ENCODE measurements at places on chromosomes 5 and 9.

DNA sequence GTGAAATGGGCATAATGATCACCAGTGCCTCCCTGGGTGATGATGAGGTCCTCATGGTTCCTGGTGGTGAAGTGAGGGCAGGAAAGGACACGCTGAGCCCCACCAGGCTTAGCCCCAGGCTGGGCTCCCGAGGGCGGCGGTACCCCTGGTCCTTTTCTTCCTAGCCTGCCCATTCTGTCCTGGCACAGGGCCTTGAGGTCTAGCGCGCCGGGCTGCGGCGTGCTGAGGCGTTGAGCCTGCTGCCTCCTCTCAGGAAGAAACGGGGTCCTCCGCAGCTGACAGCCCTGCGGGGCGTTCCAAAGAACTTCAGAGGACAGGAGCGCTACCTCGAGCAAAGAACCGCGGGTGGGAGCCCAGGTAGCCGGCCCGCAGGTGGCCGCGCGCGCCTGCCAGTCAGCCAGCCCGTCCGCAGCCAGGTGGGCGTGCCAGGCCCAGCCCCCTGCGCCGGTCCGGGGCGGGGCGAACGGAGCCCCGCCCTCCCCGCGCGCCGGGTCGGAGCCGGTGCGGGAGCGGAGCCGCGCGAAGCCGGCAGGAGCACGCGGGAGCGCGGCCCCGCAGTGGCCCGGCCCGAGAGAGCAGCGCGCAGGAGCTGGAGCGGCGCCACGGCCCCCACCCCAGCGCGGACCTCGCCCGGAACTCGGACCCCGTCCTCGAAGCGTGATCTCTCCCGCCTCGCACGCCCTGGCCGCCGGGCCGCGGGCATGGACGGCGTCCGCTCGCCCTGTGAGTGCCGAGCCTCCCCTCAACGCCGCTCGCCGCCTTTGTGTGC lies at the start of gene WNK2:
Gene WNK2 (plus strand): TSS at position 477 of the 769 bp plus-strand sequence. CDS start 791 bp downstream, outside the sequence.
- no peak for DNase-seq

DNA sequence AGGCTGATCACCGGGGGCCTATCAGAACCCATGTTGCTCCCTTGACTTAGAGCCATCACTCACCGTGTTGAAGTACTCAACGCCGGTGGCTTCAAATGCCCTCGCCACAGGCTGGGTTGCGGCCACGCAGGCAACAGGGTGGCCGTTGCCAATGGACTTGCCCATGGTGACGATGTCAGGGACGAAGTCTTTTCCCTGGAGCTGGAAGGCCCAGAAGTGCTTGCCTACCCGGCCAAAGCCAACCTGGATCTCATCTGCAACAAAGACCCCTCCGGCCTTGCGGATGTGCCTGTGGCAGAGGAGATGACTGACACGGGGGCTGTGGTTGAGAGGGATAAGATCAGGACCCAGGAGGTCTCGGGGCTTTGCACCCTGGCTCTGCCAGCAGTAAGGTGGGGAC lies 10.3 kb downstream of the PHYKPL start:
- no peak for DNase-seq

GRCh38 chr9:81969971-81970370 lies 18.6 kb upstream of the SPATA31D1 start:
- no peak for DNase-seq

DNA sequence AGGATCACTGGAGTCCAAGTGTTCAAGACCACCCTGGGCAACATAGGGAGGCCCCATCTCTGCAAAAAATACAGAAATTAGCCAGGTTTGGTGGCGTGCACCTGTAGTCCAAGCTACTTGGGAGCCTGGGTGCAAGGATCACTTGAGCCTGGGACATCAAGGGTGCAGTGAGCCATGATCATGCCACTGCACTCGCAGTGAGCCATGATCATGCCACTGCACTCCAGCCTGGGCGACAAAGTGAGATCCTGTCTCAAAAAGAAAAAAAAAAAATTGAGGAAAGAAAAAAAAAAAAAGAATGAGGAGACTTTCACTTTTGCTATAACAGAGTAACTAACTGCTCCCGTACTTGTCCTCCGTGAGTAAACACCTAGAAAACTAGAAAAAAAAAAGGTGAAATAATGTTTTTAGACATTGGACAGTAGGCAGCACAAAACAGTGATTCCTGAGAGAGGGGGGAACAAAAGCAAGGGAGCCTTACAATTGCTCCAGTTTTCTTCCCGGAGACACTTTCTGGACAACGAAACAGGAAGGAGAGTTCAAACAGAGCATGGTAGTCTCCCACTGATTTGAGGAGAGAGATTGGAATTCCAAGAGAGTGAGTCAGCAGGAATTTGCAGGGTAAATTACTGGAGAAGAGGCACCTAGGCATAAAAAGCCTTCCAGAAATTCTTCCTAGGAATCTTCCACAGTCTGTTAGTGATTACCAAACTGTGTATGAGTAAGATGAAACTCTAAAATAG lies 6.9 kb upstream of the ZBTB5 start:
- peak; percentile 71 for DNase-seq

DNA sequence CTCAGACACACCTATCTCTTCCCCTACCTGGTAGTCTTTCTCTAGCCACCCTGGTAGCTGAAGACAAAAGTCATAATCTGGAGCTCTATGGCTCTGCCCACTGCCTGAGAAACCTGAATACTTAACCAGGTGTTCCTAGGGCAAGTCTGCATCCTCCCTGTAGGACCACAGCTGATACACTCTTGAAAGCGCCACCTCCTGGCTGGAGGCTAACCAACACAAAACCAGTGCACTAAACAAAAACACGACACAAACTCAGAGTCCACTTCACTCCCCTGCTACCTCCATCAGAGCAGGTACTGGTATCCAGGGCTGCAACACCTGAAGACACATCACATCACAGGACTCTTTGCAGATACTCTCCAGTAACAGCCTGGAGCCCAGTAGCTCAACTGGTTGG lies 84.6 kb upstream of the ANXA1 start:
- DNase-seq = no peak

DNA sequence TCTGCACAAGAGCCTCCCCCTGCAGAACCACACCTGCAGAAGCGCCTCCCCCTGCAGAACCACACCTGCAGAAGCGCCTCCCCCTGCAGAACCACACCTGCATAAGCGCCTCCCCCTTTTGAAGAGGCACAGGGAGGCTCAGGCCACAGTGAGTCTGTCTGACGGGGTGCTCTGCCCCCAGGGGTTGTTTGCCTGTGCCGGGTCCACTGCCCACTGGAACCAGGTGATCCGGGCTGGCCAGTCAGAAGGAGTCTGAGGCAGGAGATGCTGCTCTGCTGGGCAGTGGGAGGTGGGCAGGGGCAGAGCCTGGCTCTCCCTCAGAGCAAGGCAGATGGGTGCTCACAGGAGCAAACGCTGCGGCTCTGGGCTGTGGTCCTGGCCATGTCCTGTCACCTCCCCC lies 60.8 kb upstream of the RNU6ATAC start:
- DNase-seq = no peak

DNA sequence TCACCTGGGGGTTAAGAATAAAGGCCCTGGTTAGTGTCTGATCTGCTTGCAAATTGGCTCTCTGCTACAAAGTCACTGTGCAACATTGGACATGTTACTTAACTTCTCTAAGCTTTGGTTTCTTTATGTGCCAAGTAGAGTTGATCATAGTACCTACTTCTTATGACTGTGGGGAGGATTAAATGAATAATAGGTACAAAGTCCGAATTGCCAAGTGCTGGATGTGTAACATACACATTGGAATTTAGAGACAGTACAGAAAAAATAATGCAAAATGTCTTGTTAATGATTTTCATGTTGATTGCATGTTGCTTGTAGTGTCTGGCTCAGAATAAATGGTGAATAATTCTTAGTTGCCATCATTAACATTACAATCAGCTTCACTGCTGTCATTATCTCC lies 2.2 kb downstream of the DOCK8 start:
- no peak for DNase-seq

- DNase-seq = no peak
Measured at GRCh38 chr9:106945727-106946660, 83.0 kb downstream of the ZNF462 start.

- no peak for DNase-seq
Measured at GRCh38 chr5:69134126-69134525, 32.8 kb upstream of the CCNB1 start.

GRCh38 chr5:74613283-74613682 lies 27.2 kb downstream of the ENC1 start:
- DNase-seq = no peak

DNA sequence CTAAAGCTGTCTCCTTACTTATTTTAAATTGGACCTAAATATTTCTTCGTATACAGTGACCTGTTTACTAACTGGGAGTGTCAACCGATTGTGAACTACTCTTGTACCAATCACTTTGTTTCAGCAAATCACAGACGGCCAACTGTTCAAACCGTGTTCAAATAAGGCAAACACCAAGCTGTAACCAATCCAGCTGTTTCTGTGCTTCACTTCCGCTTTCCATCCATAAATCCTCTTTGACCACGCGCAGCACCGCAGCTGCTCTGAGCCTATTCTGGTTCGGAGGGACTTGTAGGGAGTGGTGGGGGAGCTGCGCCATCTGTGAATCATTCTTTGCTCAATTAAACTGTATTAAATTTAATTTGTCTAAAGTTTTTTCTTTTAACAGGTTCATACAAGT lies 4.8 kb upstream of the FAM240B start:
- DNase-seq = no peak

GRCh38 chr9:94135222-94135621 lies 51.0 kb downstream of the PTPDC1 start:
- no peak for DNase-seq

GRCh38 chr5:35902046-35902672 lies 36.3 kb downstream of the CAPSL start:
- no peak for DNase-seq

DNA sequence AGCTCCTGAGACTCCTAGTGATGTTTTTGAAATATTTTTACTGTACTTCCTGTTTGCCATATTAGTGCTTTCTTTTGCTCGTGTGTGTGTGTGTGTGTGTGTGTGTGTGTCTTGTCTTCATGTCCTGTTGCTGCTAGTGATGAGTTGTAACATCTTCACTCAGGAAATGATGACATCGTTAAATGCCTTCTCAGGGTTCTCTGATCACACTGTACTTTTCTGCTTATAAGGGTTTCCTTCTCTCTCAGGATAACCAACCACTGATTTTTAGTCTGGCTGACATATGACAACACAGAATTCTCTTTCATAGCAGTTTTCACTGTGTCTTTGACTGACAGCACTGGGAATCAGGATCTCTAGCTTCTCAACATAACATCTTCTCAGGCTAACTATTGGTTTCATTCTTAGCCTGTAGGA lies 16.1 kb downstream of the SV2C start:
- DNase-seq = no peak

DNA sequence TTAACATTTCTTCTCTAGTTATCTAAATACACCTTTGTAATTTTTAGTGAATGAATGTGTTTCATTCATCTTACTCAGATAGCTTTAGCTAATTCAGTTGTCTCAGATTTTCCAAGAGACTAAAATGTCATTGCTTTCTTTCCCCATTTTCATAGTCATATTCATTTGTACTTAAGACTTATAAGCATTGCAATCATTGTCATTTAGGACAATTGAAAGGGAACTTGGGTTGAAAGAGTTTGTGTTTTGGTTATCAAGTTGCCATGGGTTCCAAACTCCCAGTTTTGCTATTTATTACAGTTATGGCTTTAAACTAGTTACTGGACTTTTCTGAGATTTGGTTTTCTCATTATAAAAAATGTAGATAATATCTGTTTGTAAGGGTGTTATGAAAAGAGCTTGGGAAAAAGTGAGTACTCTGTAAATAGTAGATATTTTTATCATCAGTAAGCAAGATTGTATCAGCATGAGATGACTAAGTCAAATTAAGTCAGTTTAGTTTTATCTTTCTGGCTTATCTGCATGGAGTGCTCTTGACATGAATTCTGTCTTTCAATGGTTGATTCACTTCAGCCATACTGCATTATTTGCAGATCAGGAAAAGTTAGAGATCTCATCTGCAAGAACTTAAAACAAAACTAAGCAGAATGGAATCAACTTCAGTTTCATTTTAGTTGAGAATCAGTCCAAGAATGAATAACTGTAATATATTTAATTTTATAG lies 107.5 kb downstream of the PBX3 start:
- no peak for DNase-seq

DNA sequence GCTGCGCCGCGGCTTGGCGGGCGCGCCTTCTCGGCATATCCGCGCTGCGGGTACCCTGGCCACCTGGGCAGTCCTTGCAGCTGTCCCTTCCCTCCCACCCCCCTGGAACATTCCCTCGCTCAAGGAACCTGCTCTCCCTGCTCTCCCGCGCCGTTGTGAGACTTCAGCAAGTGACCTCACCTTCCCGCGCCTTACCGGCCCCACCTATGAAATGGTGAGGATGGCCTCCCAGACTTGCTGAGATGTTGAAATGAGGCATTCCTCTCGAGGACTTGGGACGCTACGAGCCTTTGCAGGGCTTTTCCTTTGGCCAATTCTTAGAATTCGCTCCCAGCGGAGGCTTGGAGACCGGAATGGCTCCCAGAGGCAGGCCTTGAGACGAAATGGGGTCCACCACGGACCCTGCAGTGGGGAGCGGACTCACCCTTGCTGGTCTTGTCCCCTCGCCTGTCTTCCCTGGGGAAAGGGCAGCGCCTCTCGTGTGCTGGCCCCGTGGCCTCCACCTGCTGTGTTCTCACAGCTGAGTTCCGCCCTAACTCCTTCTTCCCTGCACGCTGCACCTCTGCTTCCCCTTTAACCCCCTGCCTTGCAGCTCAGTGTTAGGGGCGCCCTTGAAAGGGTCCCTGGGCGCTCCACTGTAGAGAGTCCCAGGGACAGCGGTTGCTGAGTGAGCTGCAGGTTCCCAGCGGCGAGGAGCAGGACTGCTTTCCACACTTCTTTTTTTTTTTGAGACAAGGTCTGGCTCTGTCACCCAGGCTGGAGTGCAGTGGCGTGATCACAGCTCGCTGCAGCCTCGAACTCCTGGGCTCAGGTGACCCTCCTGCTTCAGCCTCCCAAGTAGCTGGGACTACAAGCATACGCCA lies 907 bp downstream of the HMCN2 start:
- DNase-seq = no peak

GRCh38 chr5:180815293-180815917 lies 12.8 kb upstream of the MGAT1 start:
- DNase-seq = no peak

GRCh38 chr5:172799416-172799815 lies 28.4 kb upstream of the DUSP1 start:
- DNase-seq = no peak

- DNase-seq = no peak
Measured at GRCh38 chr5:149940077-149940574, 4.5 kb downstream of the PDE6A start.

GRCh38 chr9:14373706-14374105 lies 59.8 kb upstream of the NFIB start:
- no peak for DNase-seq

DNA sequence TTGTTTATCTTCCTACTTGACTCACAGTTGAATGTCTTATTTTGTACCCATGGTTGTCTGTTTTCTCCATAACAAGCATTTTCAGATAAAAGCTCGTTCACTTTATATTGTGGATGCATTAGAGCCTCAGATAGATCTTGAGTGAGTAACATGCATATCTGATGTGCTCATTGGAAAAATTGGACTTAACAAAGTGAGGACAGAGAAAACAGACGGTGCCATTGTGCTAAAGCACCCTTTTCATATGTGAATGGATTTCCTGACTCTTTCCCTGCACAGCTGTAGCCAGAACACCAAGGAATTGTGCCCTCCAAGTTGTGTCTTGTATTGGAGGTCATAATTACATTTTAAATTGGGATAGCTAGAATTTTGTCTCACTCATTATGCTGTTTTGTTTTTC lies 325.8 kb upstream of the MEF2C start:
- no peak for DNase-seq
